GM12891 (cell line): ENCODE measurements at places on chromosomes 12 and 14.

GRCh38 chr12:113818283-113818682 is 147.8 kb downstream of the RBM19 start:
- DNase-seq, result no peak

DNA sequence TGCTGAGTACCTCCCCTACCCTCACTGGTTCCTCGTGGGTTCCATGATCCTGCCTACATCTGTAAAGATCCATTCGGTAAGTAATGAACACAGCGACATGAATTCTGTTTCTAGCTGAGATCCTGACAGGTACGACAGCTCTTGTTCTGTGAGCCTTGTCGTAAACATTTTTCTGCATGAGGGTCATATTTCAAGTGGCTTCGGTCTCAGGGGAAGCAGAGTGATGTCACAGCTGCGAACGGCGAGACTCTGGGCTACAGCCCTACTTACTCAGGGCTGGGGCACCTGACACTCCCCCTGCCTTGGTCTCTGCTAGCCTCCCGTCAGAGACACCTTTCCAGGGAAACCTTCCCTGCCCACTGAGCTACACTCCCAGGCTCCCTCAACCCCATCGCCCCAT is 85.8 kb downstream of the RBM19 start:
- no peak for DNase-seq

DNA sequence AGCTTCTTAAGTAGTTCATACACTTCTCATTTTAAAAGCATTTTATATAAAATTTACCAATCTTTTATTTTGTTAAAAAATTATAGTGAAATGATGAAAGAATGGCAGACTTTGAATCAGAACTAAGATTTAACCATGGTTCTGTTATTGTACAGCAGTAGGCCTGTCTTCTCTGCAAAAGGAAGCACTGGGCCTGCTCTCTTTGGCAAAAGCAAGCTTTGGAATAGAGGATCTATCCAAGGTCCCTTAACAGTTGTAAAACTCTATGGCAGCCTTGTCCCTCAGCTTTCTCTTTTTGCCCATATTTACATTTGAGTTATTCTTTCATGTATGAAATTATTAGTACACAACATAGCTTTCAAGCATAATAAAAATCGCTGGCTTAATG is 82.8 kb downstream of the PLEKHG7 start:
- no peak for DNase-seq

DNA sequence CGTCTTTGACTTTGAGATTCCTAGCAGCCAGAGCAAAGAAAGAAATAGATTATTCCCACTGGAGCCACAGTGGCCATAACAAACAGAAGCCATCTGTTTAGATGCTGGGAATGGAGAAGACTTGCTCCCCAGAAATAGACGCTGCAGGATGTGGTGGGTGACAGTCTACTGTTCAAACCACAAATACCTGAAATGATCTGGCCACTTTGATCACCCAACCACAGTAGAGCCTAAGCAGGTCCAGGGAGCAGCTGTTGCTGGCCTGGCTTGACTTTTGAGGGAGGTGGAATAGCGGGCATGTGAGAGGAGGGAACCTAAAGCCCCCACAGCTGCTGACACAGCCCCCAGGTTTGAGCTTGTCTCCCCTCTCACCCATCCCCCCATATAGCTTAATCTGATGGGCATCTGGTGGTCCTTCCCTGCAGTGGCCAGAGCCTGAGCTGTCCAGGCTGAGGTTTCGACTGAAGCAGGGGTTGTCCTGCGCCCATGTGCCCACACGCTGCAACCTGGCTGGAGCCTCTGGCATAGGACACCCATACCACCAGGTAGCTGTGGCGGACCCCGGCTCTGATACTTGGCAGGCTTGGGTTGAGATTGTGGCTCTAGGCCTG is 38.7 kb downstream of the SH2B3 start:
- no peak for DNase-seq

- DNase-seq, result no peak
Observed at GRCh38 chr12:6065863-6066199, 58.6 kb downstream of the VWF start.

- no peak for DNase-seq
Observed at GRCh38 chr14:73369428-73369827, 88.9 kb downstream of the NUMB start.

DNA sequence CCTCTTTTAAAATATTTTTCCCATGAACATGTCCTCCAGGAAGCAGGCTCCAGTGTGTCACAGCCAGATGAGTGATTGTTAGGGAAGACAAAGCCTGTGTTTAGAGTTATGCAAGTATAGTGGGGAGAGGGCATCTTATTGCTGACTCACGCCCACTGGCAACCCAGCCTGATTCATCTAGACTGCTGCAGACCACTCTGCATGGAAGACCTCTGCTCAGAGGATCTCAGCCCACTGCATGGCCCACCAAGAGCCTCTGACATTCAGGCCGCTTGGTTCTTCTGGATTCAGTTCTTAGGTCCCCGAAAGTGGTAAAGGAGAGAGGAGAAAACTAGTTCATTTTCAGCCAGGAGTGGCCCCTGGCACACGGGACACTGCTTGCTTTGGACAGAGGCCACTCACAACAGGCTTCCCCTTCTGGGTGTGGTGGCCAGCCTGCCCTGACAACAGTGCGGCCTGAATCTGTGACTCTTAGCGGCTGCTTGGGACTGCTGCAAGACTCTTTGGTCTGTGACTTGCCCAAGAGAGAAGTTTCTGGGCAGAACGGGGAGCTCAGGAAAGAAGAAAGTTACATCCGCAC is 266.3 kb downstream of the ZFP36L1 start:
- DNase-seq, result no peak
